ENCODE measurements at places on chromosomes 16 and 17. TPM values are rescaled to one million over a fixed set of nuclear protein-coding genes. Genes with fewer than 3 reads are reported as not detected.

- H3K27ac ChIP-seq = peak overlapping the region; percentile 61
- H3K36me3 ChIP-seq = no peaks in the 10 kb centered on the region
- peaks cover 14% of the 10 kb centered on the region for H3K4me1 ChIP-seq
- no peak for DNase-seq
These were observed 25.5 kb downstream of the FOXK2 start for GRCh38 chr17:82545071-82545462.

DNA sequence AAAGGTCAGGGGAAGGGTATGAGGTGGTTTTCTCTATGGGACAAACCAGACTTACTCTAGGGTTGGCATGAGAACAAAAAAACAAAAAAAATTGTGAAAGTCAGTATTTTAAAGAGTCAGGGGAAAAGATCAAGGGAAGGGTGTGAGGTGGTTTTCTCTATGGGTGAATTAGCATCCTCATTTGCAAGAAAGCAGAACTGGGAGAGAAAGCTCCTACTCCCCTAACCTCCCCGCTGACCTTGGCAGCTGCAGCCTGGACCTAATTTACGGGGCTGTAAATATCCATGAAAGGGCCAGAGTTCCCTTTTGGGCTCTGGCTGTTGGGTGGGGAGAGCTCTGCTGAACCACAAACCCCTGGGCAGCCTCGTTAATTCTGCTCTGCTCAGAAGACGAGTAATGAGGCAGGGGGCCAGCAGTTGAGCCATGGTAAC is 10.6 kb downstream of the RHBDL3 start:
- H3K27me3 ChIP-seq = no peaks in the 10 kb centered on the region
- H3K27ac ChIP-seq = no peak overlapping the region
- DNase-seq = no peak
- H3K4me3 ChIP-seq = no peak overlapping the region

GRCh38 chr16:27429981-27430441 is 28.0 kb downstream of the IL21R start:
- H3K27me3 ChIP-seq = no peaks in the 10 kb centered on the region
- no peak overlapping the region for H3K27ac ChIP-seq
- no peaks in the 10 kb centered on the region for H3K4me1 ChIP-seq
- no peak overlapping the region for H3K4me3 ChIP-seq
- no peaks in the 10 kb centered on the region for H3K36me3 ChIP-seq

GRCh38 chr17:520447-521182 is 168.0 kb upstream of the RPH3AL start:
- H3K4me3 ChIP-seq = no peak overlapping the region
- no peaks in the 10 kb centered on the region for H3K36me3 ChIP-seq
- no peaks in the 10 kb centered on the region for H3K27me3 ChIP-seq
- no peaks in the 10 kb centered on the region for H3K4me1 ChIP-seq
- no peak overlapping the region for H3K27ac ChIP-seq

- no peaks in the 10 kb centered on the region for H3K36me3 ChIP-seq
- no peak overlapping the region for H3K4me3 ChIP-seq
- no peak overlapping the region for H3K27ac ChIP-seq
- H3K27me3 ChIP-seq = no peaks in the 10 kb centered on the region
- H3K4me1 ChIP-seq = peaks cover 41% of the 10 kb centered on the region
These were observed 104.5 kb upstream of the CIBAR2 start for GRCh38 chr16:85216522-85217375.

- H3K27ac ChIP-seq = no peak overlapping the region
- no peak for DNase-seq
- no peaks in the 10 kb centered on the region for H3K27me3 ChIP-seq
- H3K4me3 ChIP-seq = no peak overlapping the region
- no peaks in the 10 kb centered on the region for H3K36me3 ChIP-seq
These were observed 6.9 kb downstream of the ZNRF1 start for GRCh38 chr16:75005697-75006096.

DNA sequence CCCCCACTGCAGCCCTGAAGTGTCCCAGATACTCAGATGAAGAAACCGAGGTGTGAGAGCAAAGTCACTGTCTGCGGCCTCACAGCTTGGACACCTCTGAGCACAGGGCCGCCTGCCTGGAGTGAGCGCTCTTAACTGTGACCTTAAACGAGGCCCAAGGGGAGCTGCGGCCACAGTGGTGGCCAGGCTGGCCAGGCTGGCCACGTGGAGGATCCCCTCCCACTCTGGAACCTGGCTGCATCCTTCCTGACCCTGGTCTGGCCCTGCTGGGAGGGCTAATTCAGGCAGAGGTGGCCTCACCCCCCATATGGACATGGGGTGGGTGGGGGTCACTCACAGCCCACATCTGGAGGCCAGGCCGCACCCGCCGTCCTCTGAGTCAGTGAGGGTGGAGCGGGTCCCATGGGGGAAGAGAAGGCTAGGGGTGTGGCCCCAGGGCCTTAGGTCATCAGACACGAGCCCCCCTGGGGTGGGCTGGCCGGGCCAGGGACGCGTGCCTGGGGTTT is 6.6 kb downstream of the VASN start:
- no peak for DNase-seq
- no peaks in the 10 kb centered on the region for H3K27me3 ChIP-seq

DNA sequence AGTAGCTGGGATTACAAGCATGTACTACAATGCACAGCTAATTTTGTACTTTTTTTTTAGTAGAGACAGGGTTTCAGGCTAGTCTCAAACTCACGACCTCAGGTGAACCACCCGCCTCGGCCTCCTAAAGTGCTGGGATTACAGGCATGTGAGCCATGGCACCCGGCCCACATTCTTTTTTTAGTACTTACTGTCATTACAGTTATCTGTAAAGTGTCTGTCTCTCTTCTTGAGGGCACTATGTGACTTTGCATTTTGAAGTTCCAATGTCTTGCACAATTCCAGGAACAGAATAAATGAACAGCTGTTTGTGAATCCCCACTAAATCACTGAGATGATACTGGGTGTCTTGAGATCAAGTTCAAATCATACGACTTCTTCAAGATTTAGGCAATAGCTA is 1540.3 kb downstream of the CDH11 start:
- H3K4me3 ChIP-seq = no peak overlapping the region
- no peaks in the 10 kb centered on the region for H3K4me1 ChIP-seq
- no peak for DNase-seq
- no peaks in the 10 kb centered on the region for H3K36me3 ChIP-seq

- no peak overlapping the region for H3K27ac ChIP-seq
- no peaks in the 10 kb centered on the region for H3K36me3 ChIP-seq
- H3K4me1 ChIP-seq = peaks cover 12% of the 10 kb centered on the region
- no peak for DNase-seq
- H3K27me3 ChIP-seq = no peaks in the 10 kb centered on the region
These were observed 50.1 kb downstream of the TOM1L2 start for GRCh38 chr17:17922070-17922614.

DNA sequence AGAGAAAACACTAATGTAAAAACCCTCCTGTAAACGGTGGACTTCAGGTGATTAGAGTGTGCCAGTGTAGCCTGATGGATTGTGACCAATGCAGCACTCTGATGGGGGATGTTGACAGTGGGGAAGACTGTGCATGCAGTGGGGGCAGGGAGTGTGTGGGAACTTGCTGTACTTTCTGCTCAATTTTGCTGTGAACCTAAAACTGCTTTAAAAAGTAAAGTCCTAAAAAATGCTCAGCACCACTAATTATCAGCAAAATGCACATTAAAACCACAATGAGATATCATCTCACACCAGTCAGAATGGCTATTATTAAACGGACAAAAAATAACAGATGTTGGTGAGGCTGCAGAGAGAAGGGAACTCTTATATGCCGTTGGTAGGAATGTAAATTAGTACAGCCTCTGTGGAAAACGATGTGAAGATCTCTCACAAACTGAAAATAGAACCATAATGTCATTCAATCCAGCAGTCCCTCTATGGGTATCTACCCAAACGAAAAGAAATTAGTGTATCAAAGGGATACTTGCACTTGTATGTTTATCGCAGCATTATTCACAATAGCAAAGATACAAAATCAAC is 9.7 kb upstream of the ULK2 start:
- no peaks in the 10 kb centered on the region for H3K36me3 ChIP-seq
- H3K27me3 ChIP-seq = no peaks in the 10 kb centered on the region
- H3K4me3 ChIP-seq = no peak overlapping the region
- no peak overlapping the region for H3K27ac ChIP-seq
- no peak for DNase-seq

DNA sequence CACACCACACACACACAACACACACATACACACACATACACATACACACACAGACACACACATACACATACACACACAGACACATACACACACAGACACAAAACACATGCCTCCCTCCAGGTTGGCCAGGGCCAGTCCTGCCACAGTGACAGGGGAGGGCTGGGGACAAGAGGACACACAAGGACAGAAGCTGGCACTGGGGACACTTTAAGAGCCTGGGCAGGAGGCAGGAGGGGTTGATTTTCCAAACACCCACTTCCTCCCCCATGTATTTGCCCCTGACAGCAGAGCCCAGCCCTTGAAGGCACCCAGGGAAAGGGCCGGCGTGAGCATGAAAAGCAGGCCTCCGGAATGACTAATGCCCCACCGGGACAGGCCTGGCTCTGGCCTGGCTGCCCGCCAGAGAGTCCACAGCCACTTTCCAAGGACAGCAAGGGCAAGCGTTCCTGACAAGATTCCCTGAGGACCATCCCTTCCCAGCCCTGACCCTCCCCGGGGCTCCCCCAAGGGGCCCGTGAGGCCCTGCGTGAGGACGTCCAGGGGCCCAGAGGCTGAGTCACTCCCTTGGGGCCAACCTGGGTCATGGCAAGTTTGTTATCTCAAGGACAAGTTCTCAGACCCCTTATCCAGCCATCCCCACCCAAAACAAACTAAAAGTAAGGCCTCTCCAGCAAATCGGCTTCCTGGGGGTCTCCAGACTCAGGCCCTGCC is 235.6 kb downstream of the ZNF423 start:
- H3K4me3 ChIP-seq = no peak overlapping the region
- H3K36me3 ChIP-seq = no peaks in the 10 kb centered on the region
- peaks cover 19% of the 10 kb centered on the region for H3K4me1 ChIP-seq
- peak overlapping the region; percentile 83 for H3K27ac ChIP-seq

- DNase-seq = no peak
- H3K4me3 ChIP-seq = no peak overlapping the region
- no peaks in the 10 kb centered on the region for H3K27me3 ChIP-seq
- no peaks in the 10 kb centered on the region for H3K36me3 ChIP-seq
- H3K27ac ChIP-seq = no peak overlapping the region
These were observed 10.9 kb upstream of the UBALD2 start for GRCh38 chr17:76254275-76254674.

GRCh38 chr16:11218604-11218962 is 37.4 kb downstream of the SOCS1 start:
- DNase-seq = no peak
- no peak overlapping the region for H3K4me3 ChIP-seq
- no peak overlapping the region for H3K27ac ChIP-seq

GRCh38 chr16:89219365-89219764 is 1.9 kb downstream of the ZNF778 start:
- no peak overlapping the region for H3K4me3 ChIP-seq
- no peak for DNase-seq
- no peak overlapping the region for H3K27ac ChIP-seq

DNA sequence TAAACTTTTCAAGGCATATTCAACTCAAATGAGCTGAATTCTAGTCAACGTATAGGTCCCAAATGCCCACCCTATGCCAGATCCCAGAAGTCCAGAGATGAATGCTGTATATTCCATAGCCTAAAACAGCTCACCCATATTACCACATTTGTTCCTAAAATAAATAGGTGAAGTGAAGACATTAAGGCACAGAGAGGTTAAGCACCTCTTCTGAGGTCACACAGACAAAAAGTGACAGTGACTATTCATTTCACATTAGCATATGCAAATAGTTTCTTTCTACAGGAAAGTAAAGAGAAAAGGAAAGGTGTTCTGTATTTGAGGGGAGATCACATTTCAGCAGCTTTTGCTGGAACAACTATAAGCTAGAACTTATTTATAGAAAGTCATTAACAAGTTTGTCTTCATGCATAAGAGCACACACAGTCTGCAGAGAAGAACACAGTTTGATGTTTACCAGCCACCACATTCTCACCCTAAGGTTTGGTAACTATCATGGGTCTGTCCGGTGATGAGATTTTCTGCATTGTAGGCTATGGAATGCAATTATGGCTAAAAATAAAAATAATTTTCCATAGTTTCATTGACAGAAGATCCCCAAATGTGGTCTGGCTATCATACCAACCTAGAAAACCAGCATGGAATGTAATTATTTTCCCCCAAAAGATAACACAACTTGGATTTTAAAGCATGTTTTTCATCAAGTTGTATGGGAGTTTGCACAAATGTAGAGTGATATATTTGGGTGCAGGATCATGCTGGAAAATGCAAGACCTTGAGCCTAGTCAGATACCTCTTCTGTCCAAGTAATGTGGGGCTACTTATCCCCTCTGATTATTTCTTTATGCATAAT is 402.1 kb downstream of the UTP18 start:
- H3K4me1 ChIP-seq = no peaks in the 10 kb centered on the region
- DNase-seq = no peak
- no peak overlapping the region for H3K27ac ChIP-seq
- no peaks in the 10 kb centered on the region for H3K36me3 ChIP-seq
- H3K27me3 ChIP-seq = no peaks in the 10 kb centered on the region

GRCh38 chr17:77151186-77151585 is 10.4 kb downstream of the SEC14L1 start:
- H3K4me3 ChIP-seq = no peak overlapping the region
- no peak overlapping the region for H3K27ac ChIP-seq
- H3K27me3 ChIP-seq = no peaks in the 10 kb centered on the region
- no peaks in the 10 kb centered on the region for H3K36me3 ChIP-seq
- DNase-seq = no peak

DNA sequence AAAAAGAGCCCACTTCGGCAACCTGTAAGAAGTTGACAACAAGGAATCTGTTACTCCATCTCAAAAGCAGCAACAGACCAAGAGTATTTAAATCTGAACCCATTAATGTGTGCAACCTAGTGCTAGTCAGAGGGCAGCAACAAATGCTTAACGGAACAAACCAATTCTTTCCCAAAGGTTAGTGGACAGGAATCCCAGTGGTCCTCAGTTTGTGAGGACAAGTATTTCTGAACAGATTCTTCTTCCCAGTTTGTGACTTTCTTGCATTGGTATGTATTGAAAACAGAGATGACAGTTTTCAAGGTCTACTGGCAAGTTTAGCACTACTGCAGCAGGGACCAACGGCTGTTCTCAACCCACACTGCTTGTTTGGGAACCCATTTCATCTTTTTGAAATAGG is 2.9 kb downstream of the RPL26 start:
- H3K4me1 ChIP-seq = peaks cover 18% of the 10 kb centered on the region
- H3K4me3 ChIP-seq = no peak overlapping the region
- H3K27me3 ChIP-seq = no peaks in the 10 kb centered on the region
- no peak for DNase-seq
- H3K36me3 ChIP-seq = no peaks in the 10 kb centered on the region

Gene TNFSF12
- polyA plus RNA-seq = 26.6 TPM

Gene CACNA1H
- 80.4 TPM for polyA plus RNA-seq

Gene TPSG1
- not detected for polyA plus RNA-seq

Gene KRTAP9-2
- polyA plus RNA-seq = not detected

Gene TMEM88
- polyA plus RNA-seq = 5.5 TPM

Gene KRT32
- not detected for polyA plus RNA-seq

Gene ZNF624
- polyA plus RNA-seq = 3.7 TPM

Gene HYDIN
- 0.95 TPM for polyA plus RNA-seq

Measured in ovary (tissue), 10 donors.